NCI-H774 (cell line): ENCODE measurements at places on chromosomes 1 and 21.

GRCh38 chr21:35974775-35975174 lies 85.6 kb downstream of the SETD4 start:
- DNase-seq, result peak; percentile 93

GRCh38 chr1:117809764-117810163 lies 119.7 kb downstream of the GDAP2 start:
- DNase-seq, result no peak

DNA sequence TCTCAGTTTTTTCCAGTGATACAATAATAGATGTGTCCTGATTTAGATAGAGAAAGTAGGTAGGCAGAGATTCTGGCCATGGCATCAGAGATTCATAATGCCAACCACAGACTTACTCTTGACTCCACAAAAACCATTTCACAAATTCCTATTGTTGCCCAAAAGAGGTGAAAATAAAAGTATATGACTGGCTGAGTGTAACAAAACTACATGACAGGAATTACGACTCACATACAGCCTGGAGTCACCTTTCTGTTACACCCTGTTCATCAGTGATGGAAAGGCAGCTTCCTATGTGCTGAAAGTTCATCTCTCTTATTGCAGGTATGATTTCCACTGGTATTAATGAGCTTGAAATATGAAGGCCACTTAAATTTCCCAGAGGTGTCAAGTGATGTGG lies 72.3 kb downstream of the MPZL1 start:
- DNase-seq, result no peak

- no peak for DNase-seq
These were observed 4.9 kb upstream of the PODN start for GRCh38 chr1:53057127-53057526.

DNA sequence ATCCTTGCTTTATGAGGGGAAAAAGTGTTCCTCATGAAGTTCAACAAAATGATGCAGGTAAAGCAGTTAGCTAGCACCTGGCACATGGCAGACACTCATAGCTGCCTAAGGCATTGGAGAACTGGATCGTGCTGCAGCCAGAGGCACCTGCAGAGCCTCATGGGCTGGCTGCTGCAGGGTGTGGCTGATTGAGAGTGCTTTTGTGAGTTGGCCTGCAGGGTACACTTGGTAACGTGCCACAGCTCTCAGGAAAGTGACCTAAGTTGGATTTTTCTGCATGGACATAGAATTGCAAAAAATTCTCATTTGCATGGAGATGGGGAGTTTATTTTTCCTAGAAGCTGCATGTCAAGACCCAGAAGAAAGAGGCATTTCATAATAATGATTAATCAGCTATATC lies 31.6 kb upstream of the IL20 start:
- peak; percentile 15 for DNase-seq

DNA sequence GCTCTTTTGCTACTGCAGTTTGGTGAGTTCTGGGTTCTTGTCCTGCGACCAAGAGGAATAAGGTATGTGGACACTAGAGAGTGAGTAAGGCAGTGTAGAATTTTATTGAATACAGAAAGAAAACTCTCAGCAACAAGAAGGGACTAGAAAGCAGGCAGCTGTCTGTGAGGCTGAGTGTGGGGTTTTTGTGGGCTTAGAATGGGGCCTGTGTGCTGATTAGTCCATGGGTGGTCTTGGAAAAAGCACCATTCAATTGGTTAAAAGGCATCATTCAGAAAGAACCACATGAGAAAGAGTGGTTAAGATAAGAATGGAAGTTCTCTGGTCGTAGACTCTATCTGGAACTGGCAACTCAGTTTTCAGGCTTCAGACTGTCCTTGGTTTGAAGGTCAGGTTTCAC lies 298.8 kb downstream of the TGFB2 start:
- DNase-seq, result no peak

DNA sequence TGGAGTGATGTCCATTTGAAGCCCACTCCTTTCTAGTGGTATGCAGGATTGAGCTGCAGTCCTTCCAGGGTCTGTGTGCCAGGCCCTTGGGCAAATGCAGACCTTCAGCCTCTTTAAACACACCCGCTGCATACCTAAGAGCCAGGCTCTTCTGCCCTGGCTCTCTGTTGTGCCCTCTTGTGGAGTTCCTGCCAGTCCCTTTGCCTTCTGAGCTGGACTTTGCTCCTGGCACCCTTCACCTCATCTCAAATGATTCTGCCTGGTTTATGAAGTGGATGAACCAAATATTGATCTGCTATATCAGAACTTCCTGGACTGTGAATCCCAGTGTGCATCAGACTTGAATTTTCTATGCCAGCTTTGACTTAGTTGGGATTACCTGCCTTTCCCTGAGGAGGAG lies 158.8 kb downstream of the URB2 start:
- no peak for DNase-seq

- no peak for DNase-seq
These were observed 49.2 kb downstream of the ASH1L start for GRCh38 chr1:155513300-155513916.

DNA sequence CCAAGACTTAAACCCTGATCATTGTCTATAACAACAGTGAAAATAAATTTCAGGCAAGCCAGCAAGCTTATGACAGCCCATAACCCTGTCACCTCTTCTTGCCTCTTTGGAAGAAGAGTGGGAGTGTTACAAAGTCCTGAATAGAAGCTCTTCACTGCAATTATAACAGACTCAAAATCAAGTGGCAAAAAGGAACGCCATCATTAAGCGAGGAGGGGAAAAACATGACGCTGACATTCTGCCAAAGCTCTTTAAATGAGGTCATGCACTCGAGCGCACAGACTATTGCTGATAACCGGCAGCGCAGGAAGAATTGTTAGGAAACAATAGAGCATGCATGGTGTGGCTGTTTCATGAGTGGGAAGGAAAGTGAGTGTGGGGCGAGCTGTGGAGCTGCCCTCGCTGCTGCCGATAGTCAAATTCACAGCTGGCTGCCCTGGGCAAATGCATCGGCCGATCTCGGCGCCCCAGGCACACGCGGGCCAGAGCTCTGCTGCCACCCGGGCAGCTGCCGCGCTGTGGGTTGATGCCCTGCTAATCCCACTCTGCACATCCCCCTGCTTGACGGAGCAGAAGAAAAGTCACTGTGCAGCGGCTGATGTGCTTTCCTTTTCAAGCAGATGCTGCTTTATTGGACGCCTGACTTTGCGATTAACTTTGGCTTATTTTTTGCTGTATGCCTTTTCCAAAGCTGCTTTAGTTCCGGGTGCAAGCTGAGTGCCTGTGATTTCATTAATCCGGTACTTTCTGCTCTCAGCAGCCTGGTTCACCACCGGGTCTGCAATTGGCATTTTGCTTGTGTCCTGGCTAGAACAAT lies 102.4 kb upstream of the ST6GALNAC5 start:
- DNase-seq, result peak; percentile 57

DNA sequence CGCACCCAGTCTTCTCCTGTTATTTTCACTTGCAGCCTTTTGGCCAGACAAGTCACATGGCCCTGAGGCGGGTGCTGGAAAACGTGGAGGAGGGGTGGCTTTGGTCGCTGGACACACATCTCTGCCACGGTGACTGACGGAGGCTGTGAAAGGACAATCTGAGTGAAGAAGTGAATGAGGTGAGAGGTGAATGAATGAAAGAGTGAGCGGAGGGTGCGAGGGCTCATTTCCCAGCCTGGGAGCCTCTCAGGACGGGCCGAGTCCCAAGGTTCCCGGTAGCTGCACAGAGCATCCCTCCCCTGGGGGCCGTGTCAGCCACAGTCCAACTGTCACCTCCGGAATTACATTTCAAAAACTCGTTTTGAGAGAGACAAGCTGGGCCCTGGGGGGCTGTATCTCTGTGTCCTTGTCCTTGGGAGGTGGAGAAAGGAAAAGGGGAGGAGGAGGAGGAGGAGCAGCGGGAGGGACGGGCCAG lies 89.6 kb downstream of the UBIAD1 start:
- no peak for DNase-seq

DNA sequence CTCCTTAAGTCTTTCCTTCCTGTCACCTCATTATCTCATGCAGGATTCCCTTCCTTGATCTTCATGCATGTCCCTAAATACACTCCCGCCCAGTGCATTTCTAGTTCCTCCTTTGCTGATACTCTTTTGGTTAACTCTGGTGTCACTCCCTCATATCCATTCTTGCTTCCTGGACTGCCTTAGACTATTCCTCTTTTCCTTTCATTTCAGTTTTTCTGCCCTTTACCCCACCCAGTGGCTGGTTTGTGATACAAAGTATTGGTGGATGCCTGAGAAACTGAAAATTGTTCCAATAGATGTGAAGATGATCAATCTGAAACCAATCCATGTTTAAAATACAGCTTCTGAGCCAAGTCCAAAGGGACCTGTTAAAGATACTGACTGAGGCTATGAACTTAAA lies 553.8 kb upstream of the CAMK1G start:
- peak; percentile 10 for DNase-seq

- DNase-seq, result no peak
These were observed 4.8 kb upstream of the SLC26A9 start for GRCh38 chr1:205948039-205948438.

GRCh38 chr1:47996406-47997226 lies 569 bp downstream of the TRABD2B start:
- no peak for DNase-seq

DNA sequence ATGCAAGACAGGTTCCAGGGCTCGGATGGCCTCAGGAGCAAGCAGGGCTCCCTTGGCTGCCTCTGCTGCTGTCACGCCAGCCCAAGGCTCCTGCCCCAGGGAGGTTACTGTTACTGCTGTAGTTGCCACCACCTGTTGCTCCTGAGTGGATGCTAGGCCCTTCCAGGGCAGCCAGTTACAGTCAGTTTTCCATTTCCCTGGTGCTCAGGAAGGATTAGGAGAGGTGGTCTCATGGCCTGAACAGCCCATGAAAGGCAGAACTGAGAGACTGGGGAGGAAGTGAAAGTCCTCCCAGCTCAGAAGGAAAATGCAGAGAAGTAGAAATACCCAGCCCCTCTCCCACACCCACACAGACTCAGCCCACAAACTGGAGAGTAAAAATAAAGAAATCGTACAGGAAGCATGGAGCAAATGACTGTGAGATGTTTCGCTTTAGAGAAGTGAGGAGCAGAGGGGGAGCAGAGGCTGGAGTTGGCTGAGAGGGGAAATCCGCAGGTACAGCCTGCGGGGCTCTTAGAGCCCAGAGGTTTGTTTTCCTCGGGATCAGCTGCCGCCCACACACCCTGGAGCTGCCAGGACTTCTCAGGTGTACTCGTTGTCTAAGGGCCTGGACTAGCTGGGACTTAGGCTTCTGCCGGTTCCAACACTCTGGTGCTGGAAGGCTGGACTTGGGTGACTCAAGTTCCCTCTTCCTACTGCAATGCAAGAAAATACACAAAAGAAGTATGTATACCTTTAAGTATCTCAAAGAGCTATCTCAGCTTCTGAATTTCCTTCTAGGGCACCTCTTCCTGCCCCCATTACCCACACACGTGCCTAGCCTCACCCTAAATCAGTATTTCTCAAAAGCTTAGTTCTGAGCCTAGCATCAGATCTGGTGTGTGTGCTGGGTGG lies 2.3 kb downstream of the IL6R start:
- no peak for DNase-seq

- no peak for DNase-seq
These were observed 1.1 kb downstream of the PSRC1 start for GRCh38 chr1:109281680-109282496.

DNA sequence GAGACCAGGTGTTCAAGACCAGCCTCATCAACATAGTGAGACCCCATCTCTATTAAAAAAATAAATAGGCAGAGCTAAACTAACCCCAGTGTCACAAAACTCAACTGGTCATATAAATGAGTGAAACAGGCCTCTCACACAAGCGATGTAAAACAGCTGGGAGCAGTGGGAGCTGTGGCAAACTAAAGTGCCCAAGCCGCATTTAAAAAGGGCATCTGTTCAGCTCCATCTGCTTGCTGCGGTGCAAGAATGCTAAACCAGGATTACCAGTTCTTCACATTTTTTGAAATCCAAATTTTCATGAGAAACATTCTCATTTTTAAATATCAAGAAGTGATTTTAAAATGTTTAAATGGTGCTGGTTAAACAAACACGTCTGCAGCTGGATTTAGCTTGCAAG lies 50.0 kb upstream of the WNT2B start:
- DNase-seq, result no peak

DNA sequence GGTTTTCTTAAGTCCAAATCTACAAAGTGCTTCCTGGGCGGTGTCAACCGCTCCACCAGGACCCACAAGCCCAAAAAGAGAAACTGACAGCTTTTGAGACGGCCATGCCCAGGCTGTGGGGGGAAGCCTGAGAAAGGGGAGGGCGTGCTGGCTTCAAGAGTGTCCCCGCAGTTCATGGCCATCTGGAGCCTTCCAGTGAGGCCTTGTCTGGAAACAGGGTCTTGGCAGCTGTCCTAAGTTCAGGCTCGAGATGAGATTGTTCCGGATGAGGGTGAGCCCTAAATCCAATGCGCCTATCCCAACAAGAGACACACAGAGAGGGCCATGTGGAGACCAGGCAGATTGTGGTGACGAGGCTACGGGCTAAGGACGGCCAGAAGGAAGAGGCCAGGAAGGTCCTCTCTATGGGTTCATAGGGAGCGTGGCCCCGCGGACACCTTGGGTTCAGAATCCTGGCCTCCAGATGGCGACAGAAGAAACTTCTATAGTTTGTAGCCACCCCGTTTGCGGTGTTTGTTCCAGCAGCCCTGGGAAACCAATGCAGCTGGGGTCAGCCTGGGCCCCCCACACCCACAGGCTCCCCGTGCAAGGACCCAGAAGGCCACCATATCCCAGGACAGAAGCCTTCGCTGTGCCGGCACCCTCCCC lies 70.2 kb downstream of the ARHGEF16 start:
- DNase-seq, result no peak

DNA sequence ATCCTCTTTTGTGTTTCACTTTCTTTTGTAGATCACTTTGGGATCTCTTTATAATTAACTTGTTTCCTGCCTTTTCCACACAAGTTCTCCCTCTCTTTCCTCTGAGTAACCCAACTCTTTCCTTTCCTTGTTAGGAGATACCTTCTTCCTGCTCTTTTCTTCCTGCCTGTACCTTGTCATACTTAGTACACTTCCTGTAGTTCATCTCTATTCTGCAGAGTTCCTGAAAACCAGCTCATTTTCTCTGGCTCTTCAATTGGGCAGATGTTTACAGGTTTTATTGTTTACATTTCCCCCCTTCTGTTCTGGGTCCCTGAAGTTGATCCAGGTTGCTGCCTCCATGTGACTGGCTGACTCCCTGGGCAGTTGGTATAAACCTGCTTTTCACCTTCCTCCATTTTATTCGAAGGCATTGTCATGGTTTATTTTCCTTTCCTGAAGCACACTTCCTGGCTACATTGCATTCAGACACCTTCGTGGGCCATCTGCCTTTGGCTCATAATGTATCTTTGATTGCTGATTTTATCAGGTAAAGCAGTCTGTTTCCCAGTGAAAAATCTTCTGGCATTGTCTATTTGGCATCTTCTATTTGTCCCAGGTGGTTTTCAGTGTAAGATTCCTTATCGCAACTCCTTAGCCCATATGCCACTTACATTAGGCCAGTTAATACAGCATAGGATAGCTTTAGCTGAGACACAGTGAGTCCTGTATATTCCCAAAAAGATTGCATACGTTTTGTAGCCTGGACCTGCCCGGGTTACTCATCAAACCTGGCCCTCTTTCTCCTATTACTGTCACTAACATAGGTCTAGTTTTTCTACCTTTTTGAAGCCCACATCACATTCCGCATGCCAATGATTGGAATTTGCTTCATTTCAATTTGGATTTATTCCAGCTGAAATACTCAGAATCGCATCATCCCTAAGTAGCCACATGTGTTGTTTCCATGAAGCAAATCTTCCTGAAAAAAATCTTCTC lies 15.4 kb downstream of the CTH start:
- DNase-seq, result no peak

GRCh38 chr21:25578056-25578961 lies 29.0 kb downstream of the MRPL39 start:
- no peak for DNase-seq
